ENCODE measurements at places on chromosomes 6 and 20. TPM values are rescaled to one million over a fixed set of nuclear protein-coding genes. Genes with fewer than 3 reads are reported as not detected.
A peak's percentile ranks its signal among the peaks of the same experiment; 100 is the strongest.

GPR6 gene
- not detected for total RNA-seq

QKI gene
- 217 TPM for total RNA-seq

- no peak for DNase-seq
These were observed 5.2 kb upstream of the HINT3 start for GRCh38 chr6:125951323-125951722.

DNA sequence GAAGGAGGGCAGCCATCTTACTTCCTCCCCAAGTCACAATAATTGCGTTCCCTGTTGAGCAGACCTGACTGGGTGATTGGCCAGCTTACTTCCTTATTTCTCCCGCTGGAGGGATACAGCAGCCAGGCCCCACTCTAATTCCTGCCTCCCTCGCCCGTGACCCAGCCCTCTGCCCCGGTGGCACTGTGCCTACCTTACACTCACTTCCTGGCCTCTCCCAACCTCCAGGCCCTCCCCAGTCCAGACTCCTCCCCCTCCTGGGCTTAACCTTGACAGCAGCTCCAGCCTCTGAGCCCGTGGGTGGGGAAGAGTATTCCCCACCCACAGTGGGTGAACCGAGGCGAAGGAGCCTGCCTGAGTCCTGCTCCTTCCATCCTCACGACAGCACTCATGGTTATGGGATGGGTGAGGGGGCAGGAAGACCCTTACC, 3.0 kb downstream of the BAK1 start:
- DNase-seq: no peak

NINL gene
- 61.3 TPM for total RNA-seq

DNA sequence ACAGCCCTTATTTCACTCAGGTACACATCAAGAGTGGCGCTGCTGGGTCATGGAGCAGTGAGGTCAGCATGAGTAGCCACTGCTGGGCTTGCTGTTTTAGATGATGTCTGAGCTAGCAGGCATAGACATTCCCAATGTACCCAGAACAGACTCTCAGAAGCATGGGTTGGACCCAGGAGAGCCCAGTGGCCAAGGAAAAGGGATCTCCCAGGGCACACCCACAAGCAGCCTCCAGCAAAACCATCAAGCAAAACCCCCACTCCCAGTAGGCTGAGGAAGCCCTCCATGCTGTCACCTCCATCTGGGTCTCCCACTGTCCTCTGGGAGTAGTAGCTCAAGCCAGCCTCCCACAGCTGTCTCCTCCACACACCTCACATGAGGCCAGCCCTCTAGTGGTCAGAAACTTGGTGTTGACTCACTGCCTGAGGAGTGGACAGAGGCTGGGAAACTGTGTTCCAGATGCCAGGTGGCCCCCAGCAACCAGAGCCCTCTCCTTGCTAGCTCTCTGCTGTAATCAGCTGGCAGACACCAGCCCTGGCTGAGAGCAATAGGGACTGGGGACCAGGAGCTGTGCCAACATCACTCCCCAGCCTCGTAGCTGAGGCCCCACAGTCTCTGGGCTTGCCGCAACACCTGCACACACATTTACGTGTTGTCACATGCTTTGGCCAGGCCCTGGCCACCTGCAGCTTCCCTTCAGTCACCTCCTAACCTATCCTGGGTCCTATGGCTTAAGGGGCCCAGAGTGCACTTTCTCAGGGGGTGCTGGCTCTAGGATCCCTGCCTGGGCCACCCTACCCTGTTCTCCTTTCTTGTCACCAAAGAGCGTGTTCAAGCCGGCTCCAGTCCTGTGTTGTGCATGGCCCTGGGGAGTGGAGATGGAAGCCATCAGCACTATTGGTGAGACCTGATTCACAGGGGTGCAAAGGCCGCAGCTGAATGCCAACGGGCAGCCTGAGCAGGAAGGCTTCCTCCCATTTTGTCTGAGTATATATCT, 1.9 kb upstream of the AP5S1 start:
- DNase-seq: peak; percentile 77

PRDM13 gene
- not detected for total RNA-seq

DNA sequence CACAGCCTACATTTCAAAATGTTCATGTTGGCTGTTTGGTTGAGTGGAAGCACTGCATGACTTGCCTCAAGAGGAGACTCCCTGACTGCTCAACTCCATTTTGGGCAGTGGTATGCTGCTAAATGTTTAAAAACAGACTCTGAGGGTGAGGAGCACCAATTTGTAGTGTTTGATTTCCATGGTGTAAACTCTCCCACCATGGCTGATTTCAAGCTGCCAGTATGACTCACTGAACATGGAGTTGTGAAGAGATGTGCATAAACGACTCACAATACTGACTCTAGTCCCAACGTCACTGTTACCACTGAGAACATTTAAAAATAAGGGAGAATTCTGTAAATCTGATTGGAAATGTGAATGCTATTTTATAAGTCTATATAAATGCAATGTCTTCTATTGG, 70.4 kb downstream of the BACH2 start:
- no peak for DNase-seq

GRCh38 chr6:100426241-100426640, 38.5 kb downstream of the SIM1 start:
- DNase-seq: no peak

DNA sequence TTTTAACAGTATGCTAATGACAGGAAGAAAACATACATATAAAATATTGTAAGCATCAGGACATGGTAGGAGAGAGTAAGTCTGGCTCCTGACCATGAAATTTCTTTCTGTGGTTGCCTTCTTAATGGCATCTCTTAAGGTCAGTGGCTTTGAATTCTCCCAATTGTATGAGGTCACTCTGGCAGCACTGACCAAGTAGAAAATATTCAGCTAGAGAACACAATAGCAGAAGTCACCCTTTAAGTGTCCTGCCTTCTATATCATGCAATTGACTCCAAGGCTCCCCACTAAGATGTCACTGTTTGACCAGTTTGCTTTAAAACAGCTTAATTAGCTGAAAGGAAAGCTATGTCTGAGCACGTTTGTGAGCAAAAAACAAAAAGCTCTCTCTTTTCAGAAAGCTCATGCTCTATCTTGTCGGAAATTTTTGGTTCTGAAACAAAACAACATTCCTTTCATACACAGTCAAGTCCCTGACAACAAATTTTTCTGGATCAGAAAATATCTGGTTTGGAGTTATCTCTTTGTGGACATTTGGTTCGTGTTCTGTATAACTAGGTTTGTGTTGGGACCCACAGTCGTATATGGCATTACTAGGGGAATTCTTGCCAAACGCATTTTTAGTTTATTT, 120.9 kb upstream of the IFNGR1 start:
- DNase-seq: no peak
